ENCODE measurements at places on chromosomes 6 and 20. TPM values are rescaled to one million over a fixed set of nuclear protein-coding genes. Genes with fewer than 3 reads are reported as not detected.

CRISP3 gene
- not detected for total RNA-seq

PACSIN1 gene
- 0.18 TPM for total RNA-seq

DNA sequence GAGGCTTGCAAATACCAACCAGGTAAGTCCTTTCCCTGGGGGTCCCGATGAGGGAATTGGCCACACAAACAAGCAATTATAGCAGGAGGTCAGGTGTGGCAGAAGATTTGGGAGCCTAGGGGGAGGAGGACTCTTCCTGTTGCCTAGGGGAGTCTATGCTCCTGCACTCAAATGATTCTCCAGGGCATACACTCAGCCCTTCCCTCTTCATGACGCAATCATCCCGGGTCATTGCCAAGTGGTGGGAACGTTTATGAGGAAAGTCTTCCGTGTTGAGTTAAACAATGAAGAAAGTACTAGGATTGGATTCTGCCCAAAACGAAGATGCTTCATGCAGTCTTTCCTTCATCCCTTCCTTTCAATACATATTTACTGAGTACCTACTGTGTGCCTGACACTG, 186.5 kb upstream of the TSHZ2 start:
- no peaks in the 10 kb centered on the region for H3K4me1 ChIP-seq
- no peaks in the 10 kb centered on the region for H3K36me3 ChIP-seq
- H3K27ac ChIP-seq, result no peak overlapping the region
- H3K27me3 ChIP-seq, result no peaks in the 10 kb centered on the region
- DNase-seq, result no peak

DNA sequence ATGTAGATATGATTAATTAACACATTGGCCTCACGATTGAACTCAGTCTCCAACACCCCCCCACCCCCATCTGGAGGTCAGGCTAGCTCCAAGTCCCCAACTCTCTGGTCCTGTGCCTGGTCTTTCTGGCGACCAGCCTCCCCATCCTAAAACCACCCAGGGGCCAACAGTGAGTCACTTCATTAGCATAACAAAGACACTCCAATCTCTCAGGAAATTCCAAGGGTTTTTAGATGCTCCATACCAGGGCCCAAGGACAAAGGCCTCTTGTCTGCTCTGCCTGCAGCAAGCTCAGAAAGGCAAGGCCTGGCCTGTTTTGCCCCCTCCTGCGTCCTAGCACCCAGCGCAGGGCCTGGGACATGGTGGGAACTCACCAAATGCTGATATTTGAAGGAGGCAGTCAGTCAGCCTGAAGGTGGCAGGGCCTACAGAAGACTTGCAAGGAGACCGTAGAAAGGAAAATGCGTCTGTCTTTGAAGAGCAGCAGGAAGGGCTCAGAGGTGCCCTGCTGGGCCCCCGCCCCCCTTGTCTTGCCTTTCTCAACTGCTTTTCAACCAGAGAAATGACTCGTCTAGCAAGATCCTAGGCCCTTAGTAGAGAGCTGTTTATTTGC, 184.7 kb downstream of the CDH4 start:
- H3K36me3 ChIP-seq, result no peaks in the 10 kb centered on the region
- no peak overlapping the region for H3K4me3 ChIP-seq
- no peaks in the 10 kb centered on the region for H3K27me3 ChIP-seq
- DNase-seq, result no peak

- H3K4me1 ChIP-seq, result no peaks in the 10 kb centered on the region
- H3K27ac ChIP-seq, result no peak overlapping the region
- no peaks in the 10 kb centered on the region for H3K36me3 ChIP-seq
- H3K4me3 ChIP-seq, result no peak overlapping the region
Observed at GRCh38 chr20:60952861-60953260, 299.2 kb upstream of the CDH4 start.
